ENCODE measurements at places on chromosomes 2 and 18.

- DNase-seq, result no peak
These were observed 47.4 kb downstream of the EXOC6B start for GRCh38 chr2:72778410-72778809.

DNA sequence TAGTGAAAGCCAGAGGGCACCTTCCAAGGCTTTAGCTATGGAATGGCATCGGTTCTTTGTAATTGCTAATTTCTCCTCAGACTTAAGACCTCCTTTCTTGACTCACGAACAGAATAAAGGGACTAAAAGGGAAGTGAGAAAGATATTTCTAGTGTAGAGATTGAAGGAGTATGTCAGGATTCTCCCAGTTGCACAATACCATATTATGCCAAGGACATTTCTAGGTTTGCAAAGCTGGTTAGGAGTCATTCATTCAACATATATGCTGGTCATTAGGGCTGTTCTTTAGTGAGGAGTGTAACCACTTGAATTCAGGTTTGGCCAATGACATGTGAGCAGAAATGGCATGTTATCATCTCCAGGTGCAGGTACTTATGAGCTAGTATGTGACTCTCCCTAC lies 7.4 kb downstream of the REEP1 start:
- DNase-seq, result no peak

DNA sequence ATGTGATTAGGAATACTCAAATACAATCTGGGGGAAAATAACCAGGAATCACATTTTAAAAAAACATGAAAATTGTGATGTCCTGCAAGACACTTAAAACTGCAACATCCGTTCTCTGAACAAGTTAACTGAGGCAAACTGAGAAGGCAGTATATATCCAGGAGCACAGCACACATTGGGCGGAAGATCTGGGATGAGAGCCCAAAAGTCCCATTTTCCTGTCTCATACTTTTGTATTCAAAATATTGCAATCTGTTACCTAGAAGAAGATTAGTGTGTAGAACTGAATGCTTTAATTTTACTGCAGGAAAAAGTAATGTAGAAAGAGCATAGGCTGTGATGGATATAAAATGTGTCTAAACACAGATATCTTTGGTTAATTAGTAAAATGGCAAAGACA lies 276.8 kb upstream of the FANCL start:
- no peak for DNase-seq

- no peak for DNase-seq
These were observed 16.1 kb upstream of the TTC27 start for GRCh38 chr2:32611771-32612170.

DNA sequence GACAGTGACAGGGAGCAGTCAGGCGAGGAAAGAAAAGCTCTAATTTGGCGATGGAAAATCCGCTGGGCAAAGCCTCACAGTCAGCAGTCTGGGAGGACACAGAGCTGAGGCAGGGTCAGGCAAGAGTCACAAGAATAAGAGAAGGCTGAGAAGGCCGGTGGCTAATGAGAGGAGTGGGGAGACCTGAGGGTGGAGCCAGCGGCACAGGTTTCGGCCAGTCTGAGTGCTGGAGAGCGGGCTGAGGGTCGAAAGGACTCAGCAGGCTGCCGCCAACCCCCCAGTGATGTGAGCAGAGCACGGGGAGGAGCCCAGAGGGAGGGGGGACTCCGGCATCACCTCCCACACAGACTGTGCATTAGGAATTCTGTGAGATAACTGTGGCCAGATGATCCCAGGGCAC lies 500.6 kb upstream of the MYT1L start:
- no peak for DNase-seq

GRCh38 chr2:218404351-218405085 lies 4.8 kb downstream of the CTDSP1 start:
- DNase-seq, result no peak

- no peak for DNase-seq
These were observed 93.9 kb downstream of the SCN3A start for GRCh38 chr2:165109915-165110314.

DNA sequence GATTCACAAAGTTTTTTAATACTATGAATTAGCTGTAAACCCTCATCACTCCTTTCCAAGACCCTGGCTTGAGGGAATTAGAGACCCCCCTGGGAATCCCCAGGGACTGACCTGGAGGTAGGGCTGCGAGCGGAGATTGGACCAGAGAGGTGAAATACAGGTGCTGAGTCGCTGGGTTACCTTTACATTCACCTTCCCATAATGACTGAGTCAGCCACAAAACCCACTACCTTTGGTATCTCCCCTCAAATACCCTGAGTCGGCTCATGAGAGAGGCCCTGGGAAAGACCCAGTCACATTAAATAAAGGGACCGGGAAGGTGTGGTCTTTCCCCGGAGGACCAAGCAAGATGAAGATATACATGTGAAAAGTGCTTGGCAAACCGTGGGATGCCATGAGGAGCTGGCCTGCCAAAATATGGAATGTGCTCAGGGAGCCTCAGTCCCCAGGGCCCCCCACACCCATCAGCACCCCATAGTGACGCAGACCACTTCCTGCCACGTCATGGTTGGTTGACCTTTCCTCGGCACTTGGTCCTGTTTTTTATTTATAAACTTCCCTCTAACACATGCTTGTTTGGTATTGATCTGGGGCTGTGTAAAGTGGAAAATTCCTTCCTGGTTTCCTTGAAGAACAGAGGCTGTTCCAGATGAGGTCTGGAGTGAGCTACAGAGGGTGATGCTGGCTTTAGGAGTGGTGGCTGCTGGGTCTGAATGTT lies 51.4 kb downstream of the IL1RL2 start:
- no peak for DNase-seq

- DNase-seq, result no peak
These were observed 599.1 kb upstream of the FSHR start for GRCh38 chr2:49753344-49753985.

DNA sequence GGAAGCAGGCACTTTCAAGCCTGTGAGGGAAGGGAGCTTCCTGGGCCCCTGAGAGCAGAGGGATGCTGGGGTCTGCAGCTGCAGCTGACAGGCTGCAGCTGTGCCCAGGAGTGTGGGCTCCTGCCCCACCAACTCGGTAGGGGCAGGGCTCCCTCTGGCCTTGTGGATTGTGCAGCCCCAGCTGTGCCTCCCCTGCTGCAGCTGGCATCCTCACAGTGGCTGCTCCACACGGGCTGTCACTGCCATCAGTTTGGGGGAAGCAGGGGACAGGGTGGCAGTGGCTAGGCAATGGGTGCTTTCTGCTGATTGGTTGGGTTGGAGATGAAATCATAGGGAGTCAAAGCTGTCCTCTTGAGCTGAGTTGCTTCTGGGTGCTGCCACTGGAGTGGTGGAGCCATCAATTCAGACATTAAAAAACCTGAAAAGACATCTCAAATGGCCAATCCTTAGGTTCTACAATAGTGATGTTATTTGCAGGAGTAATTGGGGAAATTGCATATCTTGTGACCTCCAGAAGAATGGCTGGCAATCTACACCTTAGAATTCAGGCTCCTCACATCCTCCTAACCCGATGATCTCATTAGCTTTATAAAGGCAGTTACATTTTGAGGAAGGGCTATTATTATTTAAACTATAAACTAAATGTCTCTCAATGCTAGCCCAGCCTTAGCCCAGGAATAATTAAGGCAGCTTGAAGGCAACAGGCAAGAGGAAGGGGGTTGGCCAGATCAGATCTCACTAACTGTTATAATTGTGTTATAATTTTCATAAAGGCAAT lies 41.3 kb downstream of the FAM171B start:
- DNase-seq, result no peak

DNA sequence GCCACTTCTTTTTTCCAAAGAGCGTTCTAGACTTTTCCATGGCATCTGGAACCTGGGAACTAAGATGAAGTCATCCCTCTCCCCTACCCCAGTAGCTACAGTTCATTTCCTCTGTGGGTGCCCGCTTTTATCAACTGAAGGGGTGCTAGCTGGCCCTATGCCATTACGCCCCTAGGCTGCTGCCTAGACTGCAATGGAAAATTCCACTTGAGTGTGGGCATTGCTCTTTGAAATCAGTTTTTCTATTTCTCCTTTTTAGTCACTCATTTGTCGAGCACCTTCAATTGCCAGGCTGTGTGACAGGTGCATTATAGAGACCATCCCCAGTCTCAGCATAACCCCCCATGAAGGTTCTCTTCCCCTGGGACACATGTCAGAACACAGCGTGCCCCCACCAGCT lies 7.3 kb downstream of the TEX51 start:
- no peak for DNase-seq

DNA sequence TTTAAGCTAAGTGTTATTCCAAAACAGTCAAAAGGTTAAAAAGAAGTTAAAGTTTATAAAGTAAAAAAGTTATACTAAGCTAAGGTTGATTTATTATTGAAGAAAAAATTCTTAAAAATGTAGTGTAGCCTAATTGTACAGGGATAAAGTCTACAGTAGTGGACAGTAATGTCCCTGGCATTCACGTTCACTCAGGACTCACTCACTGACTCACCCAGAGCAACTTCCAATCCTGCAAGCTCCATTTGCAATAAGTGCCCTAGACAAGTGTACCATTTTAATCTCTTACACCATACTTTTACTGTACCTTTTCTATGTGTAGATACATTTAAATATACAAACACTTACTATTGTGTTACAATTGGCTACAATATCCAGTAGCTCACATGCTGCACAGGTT lies 86.1 kb downstream of the CACNB4 start:
- no peak for DNase-seq

DNA sequence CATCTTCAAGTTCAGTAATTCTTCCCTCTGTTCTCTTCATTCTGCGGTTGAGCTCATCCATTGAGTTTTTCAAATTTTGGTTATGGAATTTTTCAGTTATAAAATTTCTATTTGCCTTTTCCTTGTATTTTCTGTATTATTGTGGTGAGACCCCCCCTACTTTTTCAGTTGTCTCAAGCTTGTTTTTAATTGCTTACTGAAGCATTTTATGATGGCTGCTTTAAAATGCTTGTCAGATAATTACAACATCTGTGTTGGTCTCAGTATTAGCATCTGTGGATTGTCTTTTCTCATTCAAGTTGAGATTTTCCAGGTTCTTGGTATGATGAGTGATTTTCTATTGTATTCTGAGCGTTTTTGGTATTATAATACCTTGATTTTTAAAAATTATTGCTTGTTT lies 121.2 kb upstream of the REV1 start:
- no peak for DNase-seq

GRCh38 chr18:77250501-77250925 lies 865 bp downstream of the GALR1 start:
- no peak for DNase-seq

DNA sequence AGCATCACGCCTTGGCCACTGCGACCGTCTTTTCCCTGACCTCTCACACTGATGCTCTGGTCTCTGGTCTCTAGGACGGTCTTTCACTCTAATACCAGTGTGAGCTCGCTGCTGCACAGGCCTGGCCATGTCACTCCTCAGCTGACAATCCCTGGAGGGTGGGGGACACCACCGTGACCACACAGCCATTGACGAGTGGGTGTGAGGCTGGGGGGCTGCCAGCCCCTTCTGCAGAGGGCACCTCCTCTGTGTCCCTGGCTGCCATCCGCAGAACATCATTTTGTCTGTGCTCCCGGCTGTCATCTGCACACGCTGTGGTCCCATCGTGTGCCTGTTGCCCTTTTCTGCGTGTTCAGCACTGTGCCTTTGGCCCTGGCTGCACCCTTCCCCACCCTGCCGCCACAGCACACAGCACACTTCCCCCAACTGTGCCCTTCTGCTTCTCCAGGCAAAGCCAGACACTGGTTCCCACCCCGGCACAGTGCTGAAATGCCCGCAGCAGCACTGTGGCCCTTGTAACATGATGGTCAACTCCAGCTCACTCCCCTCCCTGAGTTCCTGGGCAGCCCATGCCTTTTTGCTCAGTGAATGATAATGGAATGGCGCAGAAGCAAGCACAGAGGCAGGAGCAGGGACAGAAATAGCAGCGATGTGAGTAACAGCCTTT lies 30.4 kb upstream of the INHBB start:
- DNase-seq, result no peak

DNA sequence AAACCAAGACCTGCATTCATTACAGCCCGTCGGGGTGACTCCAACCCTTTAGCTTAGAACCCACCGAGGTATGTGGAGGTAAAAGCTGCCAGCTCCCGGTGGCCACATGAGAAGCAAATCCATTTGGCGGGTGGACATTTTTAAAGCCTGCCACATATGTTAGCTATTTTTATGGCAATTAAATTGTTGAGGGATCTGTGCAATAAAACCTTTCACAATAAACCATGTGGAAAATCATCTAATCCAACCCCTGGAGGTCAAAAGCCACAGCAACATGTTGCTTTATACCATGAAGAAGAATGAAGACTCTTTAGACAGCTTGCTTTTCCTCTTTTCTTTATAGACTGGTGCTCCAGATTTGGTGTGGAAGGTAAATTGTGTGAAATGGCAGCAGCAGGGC lies 176.3 kb downstream of the AGPS start:
- DNase-seq, result no peak

- no peak for DNase-seq
These were observed 83.7 kb downstream of the EN1 start for GRCh38 chr2:118763797-118764196.

DNA sequence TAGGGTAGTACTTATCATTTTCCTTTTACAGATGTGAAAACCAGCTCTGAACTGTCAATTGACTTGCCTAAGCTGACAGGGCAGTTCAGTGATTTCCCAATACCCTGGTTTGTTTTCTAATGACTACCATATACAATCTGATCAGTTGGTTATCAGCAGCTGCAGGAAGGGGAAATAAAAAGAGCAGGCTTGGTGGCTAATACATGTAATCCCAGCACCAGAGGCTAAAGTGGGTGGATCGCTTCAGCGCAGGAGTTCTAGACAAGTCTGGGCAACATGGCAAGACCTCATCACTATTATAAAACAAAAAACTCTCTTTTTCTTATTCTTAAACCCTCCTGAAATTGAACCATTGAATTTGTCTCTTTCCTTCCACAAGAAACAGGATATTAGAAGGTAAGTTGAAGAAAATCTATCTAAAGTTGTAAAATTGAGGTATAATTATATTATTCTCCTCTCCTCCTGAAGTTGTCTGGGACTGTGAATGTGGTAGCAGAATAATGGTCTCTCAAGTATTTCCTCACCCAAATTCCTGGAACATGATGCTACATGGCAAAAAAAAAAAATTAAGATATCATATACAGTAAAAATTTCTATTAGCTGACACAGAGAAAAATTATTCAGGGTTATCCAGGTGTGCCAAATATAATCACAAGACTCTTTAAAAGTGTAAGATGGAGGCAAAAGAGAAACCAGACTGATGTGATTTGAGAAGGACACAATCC lies 1441.6 kb downstream of the SUCLG1 start:
- DNase-seq, result no peak

DNA sequence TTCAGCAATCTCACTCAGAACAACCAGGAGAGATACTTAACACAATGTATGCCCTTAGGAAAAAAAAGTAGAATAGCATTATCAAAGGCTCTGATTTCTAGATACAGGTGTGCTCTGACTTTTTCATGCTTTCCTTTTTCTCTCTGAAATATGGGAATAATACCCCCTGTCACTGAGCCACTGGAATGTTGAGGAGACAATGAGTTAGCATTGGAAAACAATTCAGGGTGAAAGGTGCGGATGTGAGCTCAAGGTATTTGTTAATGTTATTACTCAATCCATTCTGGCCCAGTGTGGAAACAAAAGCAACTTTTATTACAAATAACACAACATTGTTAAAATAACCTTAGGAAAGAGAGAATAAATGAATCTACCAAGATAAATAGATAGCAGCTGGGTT lies 228.0 kb downstream of the IKZF2 start:
- DNase-seq, result no peak

GRCh38 chr2:69095305-69095704 lies 82.3 kb downstream of the ANTXR1 start:
- DNase-seq, result no peak

- no peak for DNase-seq
These were observed 14.1 kb downstream of the SLC9A4 start for GRCh38 chr2:102486941-102487702.

- no peak for DNase-seq
These were observed 123.2 kb downstream of the DYSF start for GRCh38 chr2:71576541-71576940.
